ENCODE measurements at places on chromosomes 7 and 10.

GRCh38 chr7:20307119-20307518 lies 23.6 kb upstream of the ITGB8 start:
- no peak for DNase-seq

DNA sequence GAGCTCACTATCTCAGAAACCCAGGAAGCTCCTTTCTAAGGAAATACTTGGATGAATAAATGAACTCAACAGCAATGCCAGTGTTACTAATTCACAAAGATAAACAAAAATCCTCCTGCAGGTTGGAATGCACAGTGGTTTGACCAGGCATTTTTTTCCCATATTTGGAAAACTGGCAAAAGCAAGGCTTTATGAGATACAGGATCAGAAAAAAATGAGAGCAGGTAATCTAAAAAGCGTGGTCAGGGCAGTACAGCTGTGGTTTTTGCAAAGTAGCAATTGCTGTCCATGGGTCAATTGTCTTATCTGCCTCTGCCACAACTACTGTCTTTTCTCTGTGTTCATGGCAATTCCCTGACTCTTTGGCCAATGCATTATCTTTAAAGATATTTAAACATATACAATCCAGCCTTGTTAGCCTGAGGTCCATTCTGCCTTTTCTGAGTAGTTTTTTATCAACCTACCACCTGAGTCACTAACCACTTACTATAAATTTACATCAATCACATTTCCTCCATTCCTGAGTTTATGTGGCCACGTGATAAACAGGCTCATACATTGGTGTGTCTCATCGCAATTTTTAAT lies 564.5 kb upstream of the IGFBP3 start:
- no peak for DNase-seq

- no peak for DNase-seq
Measured at GRCh38 chr10:119518176-119518575, 24.3 kb downstream of the RGS10 start.

GRCh38 chr10:80484676-80485075 lies 30.6 kb downstream of the TSPAN14 start:
- DNase-seq: no peak

GRCh38 chr7:51015581-51015980 lies 232.9 kb upstream of the GRB10 start:
- no peak for DNase-seq

DNA sequence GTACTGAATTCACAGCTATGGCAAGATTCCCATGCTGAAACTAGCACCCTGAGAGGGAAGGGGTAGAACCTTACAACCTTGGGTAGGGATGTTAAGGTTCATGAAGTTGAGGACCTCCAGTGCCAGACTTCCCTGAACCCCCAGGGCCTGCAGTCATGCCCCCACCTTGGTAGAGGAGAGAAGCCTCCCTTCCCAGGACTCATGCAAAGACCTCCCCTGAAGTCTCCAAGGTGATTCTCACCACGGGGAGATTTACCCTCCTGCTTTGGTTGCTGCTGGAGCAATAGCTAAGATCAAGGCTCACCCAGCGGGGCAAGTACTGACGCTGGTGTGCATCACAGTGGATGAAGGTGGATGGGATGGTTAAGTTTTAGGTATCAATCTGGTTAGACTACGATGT lies 49.1 kb upstream of the PFKP start:
- DNase-seq: no peak
